ENCODE measurements at places on chromosomes 1 and 21.

DNA sequence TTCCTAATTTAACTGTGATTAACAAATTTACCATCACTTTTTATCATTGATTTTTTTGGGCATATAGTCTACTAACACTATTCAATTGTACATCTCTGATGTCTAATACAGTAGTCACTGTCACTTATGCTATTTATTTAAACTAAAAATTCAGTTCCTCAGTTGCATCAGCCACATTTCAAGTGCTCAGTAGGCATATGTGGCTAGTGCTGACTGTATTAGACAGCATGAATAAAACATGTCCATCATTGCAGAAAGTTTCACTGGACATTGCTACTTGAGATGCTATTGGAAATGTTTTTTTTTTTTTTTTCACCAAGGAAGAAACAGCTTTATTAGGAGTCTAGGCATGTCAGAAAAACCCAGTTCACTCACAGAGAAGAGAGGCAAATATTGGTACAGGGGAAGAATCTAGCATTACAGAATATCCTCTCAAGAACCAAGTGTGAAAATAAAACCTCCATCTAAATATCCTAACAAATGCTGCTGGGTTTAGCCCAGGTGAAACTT is 108.1 kb upstream of the GNG4 start:
- DNase-seq = no peak

GRCh38 chr1:20281801-20282200 is 8.9 kb upstream of the VWA5B1 start:
- no peak for DNase-seq

- no peak for DNase-seq
These were observed 18.1 kb downstream of the FGGY start for GRCh38 chr1:59314776-59315528.

GRCh38 chr1:64425521-64425920 is 44.4 kb upstream of the CACHD1 start:
- DNase-seq = no peak

Measured in NCI-H1694 treated with DMSO at 0.1 percent for 48 hours (cell line).